ENCODE measurements at places on chromosomes 12 and 14.

- H3K4me3 ChIP-seq = no peak overlapping the region
- H3K4me1 ChIP-seq = no peaks in the 10 kb centered on the region
- DNase-seq = peak; percentile 62
- H3K27ac ChIP-seq = no peak overlapping the region
- no peaks in the 10 kb centered on the region for H3K36me3 ChIP-seq
These were observed 200.2 kb upstream of the RBM19 start for GRCh38 chr12:114166362-114166761.

- no peaks in the 10 kb centered on the region for H3K4me1 ChIP-seq
- H3K36me3 ChIP-seq = no peaks in the 10 kb centered on the region
- no peak overlapping the region for H3K27ac ChIP-seq
- peaks cover 3% of the 10 kb centered on the region for H3K27me3 ChIP-seq
These were observed 43.5 kb downstream of the LRTM2 start for GRCh38 chr12:1863823-1864222.

DNA sequence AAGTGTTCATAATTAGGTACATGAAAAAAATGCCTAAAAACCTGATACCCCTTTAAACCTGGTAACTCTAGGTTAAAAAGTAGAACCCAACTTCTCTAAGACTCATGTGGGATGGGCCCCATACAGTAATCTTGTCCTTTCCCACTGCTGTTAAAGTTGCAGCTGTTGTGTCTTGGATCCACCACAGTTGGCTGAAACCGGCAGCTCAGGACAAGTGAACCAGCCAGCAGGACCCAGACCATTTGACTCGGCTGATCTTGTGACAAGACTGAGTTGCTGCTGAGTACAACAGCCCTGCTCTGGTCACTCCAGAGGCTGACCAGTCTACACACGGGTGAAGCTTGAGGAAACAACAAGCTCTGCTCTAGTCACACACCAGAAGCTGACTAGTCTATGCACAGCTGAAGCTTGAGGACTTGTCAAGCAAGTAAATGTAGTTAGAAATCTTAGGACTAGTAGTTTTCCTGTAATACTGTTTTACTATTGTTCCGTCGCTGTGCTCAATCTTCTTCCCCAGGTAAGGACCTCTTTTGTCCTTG, 60.6 kb downstream of the DHRS2 start:
- H3K27me3 ChIP-seq = no peaks in the 10 kb centered on the region
- peaks cover 6% of the 10 kb centered on the region for H3K4me1 ChIP-seq
- H3K36me3 ChIP-seq = peaks cover 7% of the 10 kb centered on the region
- no peak overlapping the region for H3K27ac ChIP-seq

DNA sequence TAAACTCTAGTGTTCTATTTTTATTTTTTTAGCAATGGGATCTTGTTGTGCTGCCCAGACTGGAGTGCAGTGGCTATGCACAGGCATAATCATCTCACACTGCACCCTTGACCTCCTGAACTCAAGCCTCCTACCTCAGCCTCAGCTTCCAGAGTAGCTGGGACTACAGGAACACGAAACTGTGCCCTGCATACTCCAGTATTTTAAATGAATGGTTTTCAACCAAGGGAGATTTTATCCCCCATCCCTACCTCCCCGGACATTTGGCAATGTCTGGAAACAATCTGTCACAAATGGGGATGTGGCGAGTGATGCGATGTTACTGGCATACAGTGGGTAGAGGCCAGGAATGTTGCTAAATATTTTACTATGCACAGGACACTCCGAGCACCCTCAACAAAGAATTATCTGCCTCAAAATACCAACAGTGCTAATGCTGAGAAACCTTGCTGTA, 2.1 kb downstream of the CBX5 start:
- H3K27me3 ChIP-seq = no peaks in the 10 kb centered on the region
- H3K36me3 ChIP-seq = peaks cover 31% of the 10 kb centered on the region
- DNase-seq = no peak
- peaks cover 28% of the 10 kb centered on the region for H3K4me1 ChIP-seq
- no peak overlapping the region for H3K4me3 ChIP-seq
- no peak overlapping the region for H3K27ac ChIP-seq

- no peaks in the 10 kb centered on the region for H3K36me3 ChIP-seq
- no peak overlapping the region for H3K4me3 ChIP-seq
- DNase-seq = peak; percentile 19
- peaks cover 1% of the 10 kb centered on the region for H3K27me3 ChIP-seq
These were observed 763.9 kb downstream of the NRXN3 start for GRCh38 chr14:78933948-78934524.

- DNase-seq = no peak
- no peak overlapping the region for H3K27ac ChIP-seq
- H3K27me3 ChIP-seq = peaks cover 3% of the 10 kb centered on the region
- H3K36me3 ChIP-seq = no peaks in the 10 kb centered on the region
- peaks cover 22% of the 10 kb centered on the region for H3K4me1 ChIP-seq
- no peak overlapping the region for H3K4me3 ChIP-seq
These were observed 63.8 kb upstream of the ACTN1 start for GRCh38 chr14:69042787-69043444.

DNA sequence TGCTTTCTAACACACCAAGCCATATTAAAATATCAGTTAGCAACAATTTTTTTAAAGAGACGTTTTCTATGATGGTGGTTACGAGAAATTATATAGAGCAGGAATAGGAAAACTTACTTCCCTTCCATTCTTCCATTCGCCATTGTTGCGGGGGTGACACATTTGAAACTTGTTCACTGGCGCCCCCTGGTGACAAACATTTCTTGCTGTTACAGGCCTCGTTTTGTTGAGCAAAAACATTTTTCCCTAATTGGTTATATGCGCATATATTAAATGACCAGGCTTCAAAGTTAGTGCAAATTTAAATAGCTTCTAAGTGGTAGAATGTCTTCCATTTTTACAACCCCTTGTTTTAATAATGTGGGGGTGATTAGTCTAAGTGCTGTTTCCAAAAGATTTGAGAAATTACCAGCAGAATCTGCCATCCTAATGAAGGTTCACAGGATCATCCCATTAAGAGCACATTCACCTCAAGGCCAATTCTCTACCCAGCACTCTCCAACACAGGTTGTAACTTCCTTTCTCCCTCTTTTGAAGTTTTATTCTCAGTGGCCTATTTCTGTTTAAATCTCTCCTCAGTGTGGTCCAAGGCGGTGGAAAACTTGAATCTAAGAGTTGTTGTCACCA, 1124.7 kb downstream of the FLRT2 start:
- no peaks in the 10 kb centered on the region for H3K4me1 ChIP-seq
- DNase-seq = peak; percentile 75
- H3K27ac ChIP-seq = no peak overlapping the region
- no peaks in the 10 kb centered on the region for H3K36me3 ChIP-seq

DNA sequence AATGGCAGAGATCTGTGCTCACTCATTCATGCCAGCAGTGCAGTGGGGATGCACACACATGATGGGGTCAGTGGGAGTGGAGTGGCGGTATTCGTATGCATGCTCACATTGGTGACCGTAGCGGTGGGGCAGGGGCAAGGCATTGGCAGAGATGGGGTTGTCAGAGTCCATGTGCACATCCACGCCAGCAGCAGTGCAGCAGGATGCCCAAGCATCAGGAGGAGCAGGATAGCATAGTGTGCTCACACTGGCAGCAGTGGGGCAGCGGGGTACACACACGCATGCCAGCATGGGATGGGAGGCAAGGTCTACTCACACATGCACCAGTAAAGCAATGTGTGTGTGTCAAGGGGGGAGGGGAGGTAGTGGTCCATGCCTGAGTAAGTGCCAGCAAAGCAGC, 89.4 kb upstream of the GARIN6 start:
- DNase-seq = no peak
- no peak overlapping the region for H3K4me3 ChIP-seq
- no peak overlapping the region for H3K27ac ChIP-seq
- peaks cover 3% of the 10 kb centered on the region for H3K27me3 ChIP-seq

DNA sequence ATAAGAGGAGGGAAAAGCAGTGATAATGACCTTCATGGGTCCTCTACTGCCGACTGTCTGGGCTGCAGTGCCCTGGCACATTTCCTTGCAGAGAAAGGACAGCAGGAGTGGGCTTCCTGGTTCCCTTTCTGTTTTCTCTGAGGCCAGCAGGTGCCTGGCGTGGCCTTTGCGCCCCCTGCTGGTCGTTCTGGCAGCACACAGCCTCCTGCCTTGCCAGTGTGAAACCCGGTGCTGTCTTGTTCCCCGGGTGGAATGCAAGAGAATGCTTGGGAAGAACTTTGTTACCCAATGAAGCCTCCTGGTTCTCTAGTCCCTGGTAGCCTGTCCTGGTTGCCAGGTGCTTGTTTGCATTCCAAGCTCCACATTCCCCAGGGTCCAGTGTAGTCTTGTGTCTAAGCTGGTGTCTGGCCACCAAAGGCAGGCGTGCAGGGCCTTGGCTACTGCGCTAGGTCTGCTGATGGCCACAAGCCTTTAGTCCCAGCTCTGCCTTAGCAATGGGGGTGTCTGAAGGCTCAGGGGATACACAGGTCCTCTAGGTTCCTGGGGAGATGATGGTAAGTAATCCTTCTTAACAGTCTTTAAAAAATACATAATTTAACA, 1392.4 kb upstream of the TMEM132C start:
- H3K27ac ChIP-seq = no peak overlapping the region
- H3K27me3 ChIP-seq = peaks cover 1% of the 10 kb centered on the region
- H3K4me3 ChIP-seq = no peak overlapping the region
- H3K36me3 ChIP-seq = no peaks in the 10 kb centered on the region

GRCh38 chr14:35986219-35986573, 160.1 kb downstream of the BRMS1L start:
- no peak for DNase-seq
- peaks cover 8% of the 10 kb centered on the region for H3K4me1 ChIP-seq
- no peaks in the 10 kb centered on the region for H3K36me3 ChIP-seq
- no peak overlapping the region for H3K4me3 ChIP-seq
- no peak overlapping the region for H3K27ac ChIP-seq

DNA sequence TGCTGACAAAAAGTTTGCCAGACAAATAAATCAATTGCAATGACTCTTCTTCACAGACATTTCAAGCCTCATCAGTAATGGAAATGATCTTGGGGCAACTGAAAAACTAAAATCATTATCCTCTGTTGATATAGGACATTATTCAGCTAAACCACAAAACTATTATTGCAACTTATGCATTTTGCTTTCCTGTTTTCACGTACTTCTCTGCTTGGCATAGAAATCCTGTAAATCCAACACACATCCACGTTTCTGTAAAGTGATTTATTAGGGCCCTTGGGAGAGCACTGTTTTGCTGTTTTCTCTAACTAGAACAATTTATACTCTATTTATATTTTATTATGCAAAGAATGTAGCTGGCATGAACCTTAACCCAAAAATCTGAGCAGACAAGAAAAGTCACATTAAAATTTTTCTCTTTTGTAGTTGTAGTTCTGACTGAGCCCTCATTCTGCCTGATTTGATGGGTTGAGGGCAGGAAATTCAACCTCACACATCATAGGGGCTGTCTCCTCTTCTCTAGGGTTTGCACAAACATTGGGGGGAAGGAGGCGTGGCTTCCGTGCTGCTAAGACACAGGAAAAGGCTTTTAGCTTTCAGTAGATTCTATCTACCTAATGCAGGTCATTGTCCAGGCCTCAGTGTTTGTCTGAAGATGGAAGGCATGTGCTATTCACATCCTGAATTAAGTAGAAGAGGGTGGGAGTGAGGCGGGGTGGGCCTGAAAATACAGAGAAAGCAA, 11.5 kb upstream of the NUP107 start:
- peaks cover 4% of the 10 kb centered on the region for H3K27me3 ChIP-seq
- peaks cover 14% of the 10 kb centered on the region for H3K4me1 ChIP-seq
- peak overlapping the region; percentile 79 for H3K27ac ChIP-seq
- no peak overlapping the region for H3K4me3 ChIP-seq
- DNase-seq = peak; percentile 27

DNA sequence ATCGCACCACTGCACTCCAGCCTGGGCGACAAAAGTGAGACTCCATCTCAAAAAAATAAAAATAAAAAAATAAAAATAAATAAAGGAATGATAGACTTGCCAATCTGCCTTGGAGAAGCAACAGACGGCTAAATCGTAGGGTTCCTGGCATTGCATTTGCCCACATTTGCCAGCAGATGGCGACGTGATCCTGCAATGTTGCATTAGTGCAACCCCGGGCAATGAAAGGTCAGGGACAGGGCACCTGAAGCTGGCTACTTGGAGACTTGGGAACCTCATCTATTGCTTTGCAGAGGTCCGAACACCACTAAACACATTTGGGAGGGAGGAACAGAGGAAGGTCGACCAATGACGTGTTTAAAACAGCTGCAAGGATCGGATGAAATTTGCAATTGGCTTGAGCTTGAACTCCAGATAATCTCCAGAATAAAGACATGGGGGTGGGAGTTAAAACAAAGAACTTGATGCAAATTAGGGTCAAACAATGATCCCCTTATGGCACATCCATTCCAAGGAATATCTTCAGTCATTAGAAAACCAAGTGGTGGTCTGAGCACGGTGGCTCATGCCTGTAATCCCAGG, 34.6 kb downstream of the SPRING1 start:
- H3K4me1 ChIP-seq = no peaks in the 10 kb centered on the region
- H3K27ac ChIP-seq = no peak overlapping the region
- no peak overlapping the region for H3K4me3 ChIP-seq
- peaks cover 1% of the 10 kb centered on the region for H3K27me3 ChIP-seq
- DNase-seq = peak; percentile 75

GRCh38 chr12:40117818-40118217, 11.9 kb upstream of the SLC2A13 start:
- no peak overlapping the region for H3K4me3 ChIP-seq
- H3K4me1 ChIP-seq = no peaks in the 10 kb centered on the region
- H3K27me3 ChIP-seq = no peaks in the 10 kb centered on the region
- H3K27ac ChIP-seq = no peak overlapping the region

DNA sequence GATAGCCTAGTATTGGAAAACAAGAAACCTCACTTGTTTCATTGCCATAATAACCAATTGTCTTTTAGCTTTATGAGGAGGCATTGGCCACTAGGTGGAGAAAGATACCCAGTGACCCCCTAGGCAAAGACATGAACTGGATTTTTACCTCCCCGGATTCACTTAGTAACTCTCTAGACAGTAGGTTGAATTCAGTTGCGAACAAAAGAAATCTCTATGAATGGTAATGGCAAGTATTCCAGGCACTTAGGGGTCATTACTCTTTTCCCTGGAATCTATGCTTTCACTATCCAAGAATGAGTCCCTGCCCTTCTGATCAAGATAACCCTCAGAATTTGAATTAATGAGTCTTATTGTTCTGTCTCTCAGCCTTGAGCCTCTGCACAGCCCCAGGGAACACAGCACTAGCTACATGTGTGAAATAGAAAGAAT, 29.5 kb upstream of the RHOJ start:
- H3K4me1 ChIP-seq = no peaks in the 10 kb centered on the region
- peak; percentile 40 for DNase-seq
- H3K27ac ChIP-seq = no peak overlapping the region
- no peaks in the 10 kb centered on the region for H3K27me3 ChIP-seq
- H3K4me3 ChIP-seq = no peak overlapping the region

- no peak overlapping the region for H3K27ac ChIP-seq
- DNase-seq = no peak
- no peaks in the 10 kb centered on the region for H3K27me3 ChIP-seq
These were observed 710.7 kb downstream of the GALC start for GRCh38 chr14:87282266-87282665.

- no peaks in the 10 kb centered on the region for H3K4me1 ChIP-seq
- no peak for DNase-seq
- no peak within 1 kb of the TSS for H3K27ac ChIP-seq
- H3K27me3 ChIP-seq = peaks cover 3% of the 10 kb centered on the region
- no peaks in the 10 kb centered on the region for H3K36me3 ChIP-seq
These were observed at the start of gene ITGB7 for GRCh38 chr12:53207042-53207441. ITGB7 (minus strand) TSS chr12:53207251; CDS start chr12:53200443, 6,808 bp downstream.

- H3K27me3 ChIP-seq = no peaks in the 10 kb centered on the region
- no peak for DNase-seq
- no peak overlapping the region for H3K4me3 ChIP-seq
- H3K36me3 ChIP-seq = no peaks in the 10 kb centered on the region
- no peaks in the 10 kb centered on the region for H3K4me1 ChIP-seq
- H3K27ac ChIP-seq = no peak overlapping the region
These were observed 39.1 kb upstream of the DHRS7 start for GRCh38 chr14:60204104-60204842.

Data from endothelial cell (in vitro differentiated cells).